ENCODE measurements at places on chromosomes 2 and 18.

GRCh38 chr2:139946690-139947089, 1166.5 kb upstream of the NXPH2 start:
- peak; percentile 18 for DNase-seq

DNA sequence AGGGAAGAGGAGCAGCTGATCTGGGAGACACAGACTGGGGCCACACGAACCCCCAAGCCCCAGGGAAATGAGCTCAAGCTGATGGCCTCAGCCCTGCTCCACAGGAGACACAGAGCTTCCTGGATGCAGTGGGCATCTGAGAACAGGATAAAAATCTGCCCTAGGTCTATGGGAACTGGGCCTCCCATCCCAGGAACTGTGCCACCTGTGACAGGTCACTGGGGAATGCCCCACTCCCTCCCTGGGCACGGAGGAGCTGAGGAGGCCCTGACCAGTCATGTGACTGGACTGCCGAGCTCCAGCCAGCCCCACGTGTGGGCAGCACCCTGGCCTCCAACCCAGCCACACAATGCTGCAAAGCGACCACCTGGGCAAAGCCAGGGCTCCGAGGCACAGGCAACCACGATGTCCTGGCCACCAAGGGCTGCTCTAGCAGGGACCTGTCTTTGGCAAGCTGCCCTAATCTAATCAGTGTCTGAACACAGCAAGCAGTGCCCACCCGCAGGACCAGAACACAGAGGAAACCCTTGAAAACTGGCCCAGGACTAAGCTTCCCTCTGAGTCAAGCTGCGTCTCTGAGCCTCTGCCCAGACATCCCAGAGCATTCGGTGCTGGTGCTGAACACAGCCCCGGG, 57.8 kb upstream of the ID2 start:
- DNase-seq = no peak

DNA sequence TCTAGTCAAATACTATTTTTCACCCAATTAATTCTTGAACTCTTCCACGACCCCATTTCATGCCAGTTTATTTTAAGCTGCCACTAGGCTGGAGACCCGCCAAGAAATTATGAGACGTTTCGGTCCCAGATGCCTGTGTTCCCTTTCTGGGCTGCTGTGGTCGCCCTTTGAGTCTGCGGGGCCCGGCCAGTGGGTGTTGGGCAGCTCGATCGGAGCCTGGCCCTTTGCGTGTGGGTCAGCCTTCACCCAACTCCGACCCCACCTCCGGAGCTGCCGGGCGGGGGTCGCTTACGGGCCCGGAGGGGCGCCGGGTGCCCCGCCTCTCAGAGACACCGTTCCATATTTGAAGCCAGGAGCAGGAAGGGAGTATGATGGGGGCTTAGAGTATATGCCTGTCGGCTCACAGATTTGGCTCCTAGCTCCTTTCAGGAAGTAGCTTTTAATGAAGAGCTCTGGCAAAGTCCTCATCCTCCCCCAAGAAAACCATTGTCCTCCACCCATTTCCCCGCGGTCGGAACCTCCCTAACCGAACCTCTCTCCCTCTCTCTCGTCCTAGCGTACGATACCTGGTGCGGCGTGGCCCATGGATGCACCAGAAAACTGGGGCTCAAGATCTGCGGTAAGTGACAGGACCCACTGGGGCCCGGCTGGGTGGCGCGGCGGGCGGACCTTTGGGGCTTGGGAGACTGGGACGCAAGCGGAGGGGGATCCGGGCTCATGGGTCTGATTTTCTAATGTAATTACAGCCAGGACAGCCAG, 5.0 kb downstream of the GAD1 start:
- no peak for DNase-seq

DNA sequence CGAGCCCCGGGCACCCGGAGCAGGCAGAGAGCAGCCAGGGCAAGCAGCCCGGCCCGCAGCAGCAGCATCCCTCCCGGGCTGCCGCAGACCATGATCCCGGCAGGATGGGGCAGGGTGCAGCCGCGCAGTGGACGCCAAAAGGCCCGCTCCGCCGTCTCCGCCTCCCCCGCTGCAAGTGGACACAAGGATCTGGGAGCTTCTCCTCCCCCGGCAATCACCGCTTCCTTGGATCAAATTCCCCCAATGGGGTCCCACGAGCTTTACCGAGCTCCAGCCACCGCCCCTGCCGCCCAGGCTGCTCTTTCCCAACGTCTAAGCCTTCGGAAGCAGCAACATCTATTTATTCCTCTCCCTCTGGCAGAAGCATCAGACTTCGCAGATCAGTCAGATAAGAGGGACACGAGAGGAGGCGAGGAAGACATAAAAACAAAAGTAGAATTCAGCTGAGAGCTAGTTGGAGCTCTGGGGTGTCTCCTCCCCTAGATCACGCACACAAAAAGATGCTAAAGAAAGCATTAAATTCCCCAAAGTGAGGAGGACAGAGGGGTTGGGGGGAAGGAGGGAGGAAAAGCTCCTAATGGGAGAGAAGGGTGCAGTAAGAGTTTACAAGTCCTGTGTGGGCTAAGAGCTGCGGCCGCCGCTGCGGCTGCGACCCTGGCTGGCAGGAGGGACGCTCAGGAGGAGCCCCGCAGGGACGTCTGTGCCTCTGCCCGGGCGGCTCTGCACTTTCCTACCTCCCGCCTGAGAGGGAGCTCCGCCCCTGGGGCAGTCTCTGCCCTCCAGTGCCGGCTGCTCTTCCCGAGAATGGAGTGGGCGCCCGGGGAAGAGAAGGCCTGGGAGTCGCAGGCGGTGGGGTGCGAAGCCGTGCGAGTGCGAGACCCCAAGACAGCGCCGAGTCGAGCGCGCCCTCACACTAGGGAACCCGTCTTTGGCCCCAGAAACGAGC, at the start of gene FRZB:
Gene FRZB, minus strand, starts transcription at position 177 of the 946 bp plus-strand sequence. Its CDS starts 85 bp downstream, at position 92.
- DNase-seq = no peak

- DNase-seq = no peak
Measured at GRCh38 chr2:241849616-241850543, 8.8 kb downstream of the PDCD1 start.

- no peak for DNase-seq
Measured at GRCh38 chr2:145344076-145344724, 824.3 kb upstream of the ZEB2 start.

- DNase-seq = no peak
Measured at GRCh38 chr18:77087393-77088141, 45.0 kb downstream of the MBP start.
